ENCODE measurements at places on chromosomes 16 and 17. TPM values are rescaled to one million over a fixed set of nuclear protein-coding genes. Genes with fewer than 3 reads are reported as not detected.

DNA sequence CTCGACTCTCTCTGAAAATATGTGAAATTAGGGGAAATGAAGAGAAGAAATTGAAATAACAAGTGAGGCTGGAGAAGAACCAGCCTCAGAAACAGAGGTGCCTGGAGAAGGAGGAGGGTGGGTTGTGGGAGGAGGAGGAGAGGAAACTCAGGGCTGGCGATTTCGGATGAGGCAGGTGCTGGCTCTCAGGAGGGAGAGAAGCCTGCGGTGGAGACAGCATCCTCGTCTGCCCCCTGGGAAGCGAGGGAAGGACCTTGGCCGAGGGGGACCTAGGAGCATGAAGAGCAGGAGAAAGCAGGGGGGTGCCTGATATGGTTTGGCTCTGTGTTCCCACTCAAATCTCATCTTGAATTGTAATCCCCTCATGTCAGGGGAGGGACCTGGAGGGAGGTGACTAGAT lies 264.7 kb upstream of the TNRC6C start:
- H3K36me3 ChIP-seq, result no peaks in the 10 kb centered on the region
- no peaks in the 10 kb centered on the region for H3K4me1 ChIP-seq
- H3K27me3 ChIP-seq, result no peaks in the 10 kb centered on the region
- DNase-seq, result no peak
- H3K4me3 ChIP-seq, result no peak overlapping the region
- peak overlapping the region; percentile 53 for H3K27ac ChIP-seq

DNA sequence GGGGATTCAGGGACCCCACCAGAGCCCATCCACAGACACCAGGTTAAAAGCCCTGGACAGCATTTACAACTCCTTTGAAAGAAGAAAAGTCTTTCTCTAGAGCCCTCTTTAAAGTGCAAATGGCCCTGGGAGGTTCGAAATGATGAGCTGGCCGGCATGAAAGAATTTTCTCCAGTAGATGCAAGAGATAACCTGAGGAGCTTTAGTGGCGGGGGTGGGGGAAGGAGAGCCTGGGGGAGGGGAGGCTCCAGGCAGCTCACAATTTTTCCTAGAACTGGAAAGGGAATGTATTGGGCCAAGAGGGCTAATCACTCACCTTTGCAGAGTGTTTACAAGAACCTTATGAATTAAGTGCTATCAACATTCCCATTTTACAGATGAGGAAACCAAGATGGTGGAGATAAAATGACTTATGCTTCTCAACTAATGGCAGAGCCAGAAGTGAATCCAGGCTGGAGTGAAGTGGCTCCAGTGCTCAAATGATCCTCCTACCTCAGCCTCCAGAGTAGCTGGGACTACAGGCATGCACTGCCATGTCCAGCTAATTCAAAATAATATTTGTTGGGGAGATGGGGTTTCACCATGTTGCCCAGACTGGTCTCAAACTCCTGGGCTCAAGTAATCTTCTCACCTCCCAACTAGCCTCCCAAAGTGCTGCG lies 4.2 kb upstream of the CDH1 start:
- peaks cover 7% of the 10 kb centered on the region for H3K4me1 ChIP-seq
- peaks cover 9% of the 10 kb centered on the region for H3K27me3 ChIP-seq
- H3K36me3 ChIP-seq, result no peaks in the 10 kb centered on the region
- DNase-seq, result no peak
- H3K27ac ChIP-seq, result no peak overlapping the region
- no peak overlapping the region for H3K4me3 ChIP-seq

DNA sequence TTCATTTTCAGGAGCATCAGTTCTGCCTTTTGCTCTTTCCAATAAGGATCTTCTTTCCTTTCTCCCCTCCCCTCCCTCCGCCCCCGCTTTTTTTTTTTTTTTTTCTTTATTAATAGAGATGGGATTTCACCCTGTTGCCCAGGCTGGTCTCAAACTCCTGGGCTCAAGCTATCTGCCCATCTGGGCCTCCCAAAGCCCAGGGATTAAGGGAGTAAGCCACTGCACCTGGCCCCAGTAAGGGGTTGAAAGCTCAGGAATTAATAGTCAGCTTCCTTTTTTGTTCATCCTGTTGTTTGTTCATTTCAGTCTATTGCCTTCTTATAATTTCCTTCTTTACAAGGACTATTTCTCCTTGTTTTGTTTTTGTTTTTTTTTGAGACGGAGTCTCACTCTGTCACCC lies 7.9 kb upstream of the C17orf58 start:
- H3K27me3 ChIP-seq, result no peaks in the 10 kb centered on the region
- H3K4me1 ChIP-seq, result no peaks in the 10 kb centered on the region
- no peak overlapping the region for H3K4me3 ChIP-seq
- no peaks in the 10 kb centered on the region for H3K36me3 ChIP-seq
- no peak overlapping the region for H3K27ac ChIP-seq

- no peak overlapping the region for H3K27ac ChIP-seq
- DNase-seq, result no peak
- H3K4me3 ChIP-seq, result no peak overlapping the region
- H3K4me1 ChIP-seq, result no peaks in the 10 kb centered on the region
Measured at GRCh38 chr16:48081656-48082055, 74.1 kb downstream of the ABCC12 start.

DNA sequence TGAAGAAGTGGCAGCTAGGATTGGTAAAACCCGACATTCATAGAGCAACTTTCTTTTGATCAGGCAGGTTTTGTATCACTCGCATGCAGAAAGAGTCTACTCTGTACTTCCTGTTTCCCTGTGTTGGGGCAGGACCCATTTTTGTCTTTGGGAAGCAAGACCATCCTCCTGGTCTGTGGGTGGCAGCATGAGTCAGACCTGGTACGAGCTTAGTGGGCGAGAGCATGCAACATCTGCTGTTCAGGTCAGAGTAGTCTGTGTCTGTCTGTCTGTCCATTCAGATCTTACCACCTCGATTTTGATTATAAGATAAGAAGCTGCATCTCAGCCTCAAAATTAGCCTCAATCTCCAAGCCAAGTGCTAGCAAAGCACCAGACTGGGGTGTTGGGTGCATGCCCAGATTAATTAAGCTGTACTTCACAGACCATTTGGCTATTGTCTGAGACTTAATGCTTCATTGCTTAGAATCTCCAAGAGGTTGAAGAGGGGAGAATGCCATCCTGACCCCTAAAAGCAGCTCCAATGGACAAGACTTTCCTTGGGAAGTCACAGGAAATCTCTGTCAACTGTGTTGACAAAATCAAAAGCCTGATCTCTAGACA lies 110.9 kb downstream of the XYLT1 start:
- no peaks in the 10 kb centered on the region for H3K36me3 ChIP-seq
- H3K4me3 ChIP-seq, result no peak overlapping the region
- no peak overlapping the region for H3K27ac ChIP-seq
- no peaks in the 10 kb centered on the region for H3K27me3 ChIP-seq
- no peaks in the 10 kb centered on the region for H3K4me1 ChIP-seq

- no peaks in the 10 kb centered on the region for H3K36me3 ChIP-seq
- H3K27me3 ChIP-seq, result no peaks in the 10 kb centered on the region
- H3K27ac ChIP-seq, result no peak overlapping the region
- H3K4me3 ChIP-seq, result no peak overlapping the region
- DNase-seq, result no peak
- H3K4me1 ChIP-seq, result no peaks in the 10 kb centered on the region
Measured at GRCh38 chr16:81275064-81275532, 36.6 kb downstream of the BCO1 start.

- peaks cover 30% of the 10 kb centered on the region for H3K4me1 ChIP-seq
- H3K27me3 ChIP-seq, result no peaks in the 10 kb centered on the region
- peak; percentile 90 for DNase-seq
- peak overlapping the region; percentile 71 for H3K27ac ChIP-seq
Measured at GRCh38 chr16:85395207-85395912, 217.8 kb upstream of the GSE1 start.

GRCh38 chr16:72940886-72941285 lies 107.0 kb downstream of the ZFHX3 start:
- no peak overlapping the region for H3K4me3 ChIP-seq
- H3K36me3 ChIP-seq, result no peaks in the 10 kb centered on the region
- H3K4me1 ChIP-seq, result peaks cover 7% of the 10 kb centered on the region
- no peak overlapping the region for H3K27ac ChIP-seq
- DNase-seq, result no peak

- H3K36me3 ChIP-seq, result no peaks in the 10 kb centered on the region
- H3K27ac ChIP-seq, result no peak overlapping the region
- no peak for DNase-seq
- H3K4me1 ChIP-seq, result no peaks in the 10 kb centered on the region
Measured at GRCh38 chr16:13628156-13628555, 291.8 kb upstream of the ERCC4 start.

DNA sequence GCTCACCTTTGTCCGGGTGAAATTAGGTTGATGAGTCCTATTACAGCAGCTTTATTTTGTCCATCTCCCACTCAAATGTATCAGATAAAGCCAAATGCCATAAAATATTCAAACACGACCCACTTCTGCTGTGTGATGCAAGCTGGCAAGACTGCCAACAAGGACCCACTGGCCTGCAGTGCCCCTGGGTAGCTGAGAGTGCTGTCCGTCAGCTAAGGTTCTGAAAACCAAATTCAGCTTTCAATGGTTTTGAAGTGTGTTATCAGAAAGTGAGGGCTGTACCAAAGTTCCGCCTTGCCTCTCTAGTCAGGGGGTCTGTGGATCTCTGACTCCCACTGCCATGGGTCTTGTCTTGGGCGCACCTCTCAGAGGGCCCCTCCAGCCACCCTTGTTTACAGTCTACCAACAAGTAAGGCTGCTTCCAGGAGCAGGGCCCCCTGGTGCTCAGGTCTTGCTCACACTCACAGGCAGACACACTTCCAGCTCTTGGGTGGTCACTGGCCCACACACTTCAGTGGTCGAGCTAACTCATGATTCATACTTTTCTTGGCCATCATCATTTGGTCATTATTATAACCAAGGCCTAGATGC lies 10.5 kb upstream of the CCDC182 start:
- H3K4me1 ChIP-seq, result no peaks in the 10 kb centered on the region
- no peak overlapping the region for H3K27ac ChIP-seq
- H3K4me3 ChIP-seq, result no peak overlapping the region
- H3K27me3 ChIP-seq, result no peaks in the 10 kb centered on the region

Gene TNK1
- 0.26 TPM for total RNA-seq

DNA sequence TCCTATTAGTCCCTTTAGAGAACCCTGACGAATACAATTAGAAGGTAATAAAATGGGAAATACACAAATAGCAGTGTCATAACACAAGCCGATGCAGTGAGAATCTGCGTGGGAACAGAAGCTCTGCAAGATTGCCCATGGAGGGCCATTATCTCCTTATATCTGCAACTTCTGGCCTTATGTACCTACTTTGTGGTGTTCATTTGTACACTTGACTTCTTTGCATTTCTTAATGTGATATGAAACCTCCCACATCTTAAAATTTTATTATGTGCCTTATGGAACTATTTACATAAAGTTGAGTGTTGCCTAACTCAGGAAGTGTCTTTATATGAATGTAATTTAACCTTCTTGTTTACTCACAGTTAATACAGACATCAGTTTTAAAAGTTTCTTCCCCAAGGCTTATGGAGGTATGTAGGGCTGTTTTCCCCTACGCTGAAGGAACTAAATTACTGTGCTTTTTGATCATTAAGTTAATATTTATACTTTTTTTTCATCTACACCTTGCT lies 10.1 kb upstream of the TANC2 start:
- H3K27me3 ChIP-seq, result no peaks in the 10 kb centered on the region
- no peak overlapping the region for H3K27ac ChIP-seq
- no peak for DNase-seq
- H3K4me1 ChIP-seq, result no peaks in the 10 kb centered on the region

Gene CHST4
- 6.4 TPM for total RNA-seq

GRCh38 chr17:14205380-14205779 lies 31.3 kb downstream of the CDRT15 start:
- no peaks in the 10 kb centered on the region for H3K36me3 ChIP-seq
- no peaks in the 10 kb centered on the region for H3K4me1 ChIP-seq
- H3K4me3 ChIP-seq, result no peak overlapping the region
- no peak overlapping the region for H3K27ac ChIP-seq
- no peaks in the 10 kb centered on the region for H3K27me3 ChIP-seq

All from uterus (tissue), 4 donors.